Suppressor macrophage treated with lipopolysaccharide for 4 hours (primary cell): ENCODE measurements at places on chromosomes 6 and 20.

- DNase-seq = no peak
These were observed 15.1 kb downstream of the MYBL2 start for GRCh38 chr20:43681991-43682410.

- DNase-seq = no peak
These were observed 43.9 kb upstream of the GJE1 start for GRCh38 chr6:142088858-142089216.

DNA sequence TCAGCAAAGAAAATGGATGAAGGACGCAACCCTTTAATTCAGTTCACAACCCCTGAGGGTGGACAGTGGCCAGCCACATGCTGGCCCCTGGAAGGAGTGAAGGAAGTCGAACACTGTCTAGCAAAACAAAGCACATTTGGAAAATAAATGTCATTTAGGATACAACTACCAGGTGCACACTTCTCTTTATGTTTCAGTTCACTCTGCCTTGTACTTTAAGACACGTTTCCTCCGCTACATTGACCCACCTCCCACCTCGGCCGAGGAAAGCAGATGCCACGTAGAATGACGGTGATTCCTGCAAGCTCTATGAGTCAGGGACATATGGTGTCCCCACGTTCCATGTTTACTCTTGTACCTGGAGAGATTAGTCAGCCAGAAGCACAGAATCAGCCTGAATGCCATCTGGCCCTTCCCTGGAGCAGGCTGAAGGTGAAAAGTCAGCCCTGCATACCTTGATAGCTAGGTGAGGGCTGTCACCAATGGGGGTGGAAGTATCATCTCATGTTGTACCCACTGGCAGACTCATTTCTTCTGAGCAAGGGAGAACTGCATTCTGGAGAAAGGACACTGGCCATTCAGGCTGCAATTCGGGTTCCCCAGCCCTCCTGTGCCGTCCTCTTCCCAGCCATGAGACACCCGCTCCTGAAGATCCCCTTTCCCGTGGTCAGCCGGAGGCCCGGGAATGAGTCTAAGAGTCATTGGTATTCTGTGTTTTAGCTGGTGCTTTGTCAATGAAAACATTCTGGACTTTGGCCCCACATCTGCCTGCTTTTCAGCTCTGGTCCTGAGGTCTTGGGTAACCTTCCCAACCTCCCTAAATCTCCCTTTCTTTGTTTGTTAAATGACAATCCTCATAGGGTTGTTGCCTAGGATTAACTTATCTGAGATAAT lies 60.6 kb downstream of the FOXA2 start:
- DNase-seq = no peak

DNA sequence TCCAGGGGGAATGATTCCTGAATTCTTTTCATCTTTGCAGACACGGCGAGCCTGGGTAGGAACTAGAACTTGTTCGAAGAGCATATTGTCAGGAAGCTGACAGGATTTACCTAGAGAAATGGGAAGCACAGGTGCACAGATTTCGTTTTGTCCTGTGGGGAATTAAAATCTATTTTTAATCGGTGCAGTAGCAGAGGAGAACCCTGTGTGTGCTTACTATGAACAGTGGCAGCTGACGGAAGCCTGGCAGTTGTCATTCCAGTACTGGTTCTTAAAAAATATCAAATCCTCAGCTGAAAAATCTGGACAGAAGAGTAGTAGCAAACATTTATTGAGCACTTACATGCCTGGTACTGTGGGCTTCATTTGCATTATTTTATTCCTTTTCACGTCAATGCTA lies 609.0 kb downstream of the QKI start:
- no peak for DNase-seq

GRCh38 chr20:137668-138490 lies 4.5 kb upstream of the DEFB126 start:
- peak; percentile 6 for DNase-seq
